ENCODE measurements at places on chromosomes 13 and 19. TPM values are rescaled to one million over a fixed set of nuclear protein-coding genes. Genes with fewer than 3 reads are reported as not detected.

Gene GAPDHS
- total RNA-seq = not detected

Gene OVOL3
- total RNA-seq = not detected

Gene NLRP9
- not detected for total RNA-seq

Gene COG6
- 20.8 TPM for total RNA-seq

Gene ZNF665
- total RNA-seq = 3.3 TPM

Gene ZNF442
- total RNA-seq = 0.65 TPM
